ENCODE measurements at places on chromosomes 1 and 21.

DNA sequence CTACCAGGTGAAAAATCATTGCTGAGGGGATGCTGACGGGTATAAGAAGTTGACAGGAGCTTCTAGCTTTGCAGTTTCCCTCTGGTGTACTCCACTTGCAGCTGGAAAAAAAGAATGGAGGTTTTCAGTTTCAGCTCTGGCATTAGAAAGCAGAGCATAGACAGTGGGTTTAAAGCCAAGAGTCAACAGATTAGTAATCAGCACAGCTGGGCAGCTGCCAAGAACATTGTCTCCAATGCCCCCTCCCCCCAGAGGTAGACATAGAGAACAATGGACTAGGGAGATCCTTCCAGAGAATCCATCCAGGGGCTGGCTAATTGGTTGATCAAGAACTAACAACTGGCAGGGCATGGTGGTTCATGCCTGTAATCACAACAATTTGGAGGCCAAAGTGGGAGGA is 10.1 kb upstream of the ZBTB8B start:
- no peak for DNase-seq

GRCh38 chr1:92587445-92587844 is 100.7 kb upstream of the GFI1 start:
- no peak for DNase-seq

GRCh38 chr1:30242722-30243457 is 480.5 kb downstream of the MATN1 start:
- no peak for DNase-seq

GRCh38 chr21:17527240-17527639 is 14.4 kb downstream of the CXADR start:
- no peak for DNase-seq

GRCh38 chr1:9852410-9853248 is 28.9 kb upstream of the CLSTN1 start:
- no peak for DNase-seq

Measured in GF-D8 (cell line).